GM04504 (cell line): ENCODE measurements at places on chromosomes 2 and 18.

DNA sequence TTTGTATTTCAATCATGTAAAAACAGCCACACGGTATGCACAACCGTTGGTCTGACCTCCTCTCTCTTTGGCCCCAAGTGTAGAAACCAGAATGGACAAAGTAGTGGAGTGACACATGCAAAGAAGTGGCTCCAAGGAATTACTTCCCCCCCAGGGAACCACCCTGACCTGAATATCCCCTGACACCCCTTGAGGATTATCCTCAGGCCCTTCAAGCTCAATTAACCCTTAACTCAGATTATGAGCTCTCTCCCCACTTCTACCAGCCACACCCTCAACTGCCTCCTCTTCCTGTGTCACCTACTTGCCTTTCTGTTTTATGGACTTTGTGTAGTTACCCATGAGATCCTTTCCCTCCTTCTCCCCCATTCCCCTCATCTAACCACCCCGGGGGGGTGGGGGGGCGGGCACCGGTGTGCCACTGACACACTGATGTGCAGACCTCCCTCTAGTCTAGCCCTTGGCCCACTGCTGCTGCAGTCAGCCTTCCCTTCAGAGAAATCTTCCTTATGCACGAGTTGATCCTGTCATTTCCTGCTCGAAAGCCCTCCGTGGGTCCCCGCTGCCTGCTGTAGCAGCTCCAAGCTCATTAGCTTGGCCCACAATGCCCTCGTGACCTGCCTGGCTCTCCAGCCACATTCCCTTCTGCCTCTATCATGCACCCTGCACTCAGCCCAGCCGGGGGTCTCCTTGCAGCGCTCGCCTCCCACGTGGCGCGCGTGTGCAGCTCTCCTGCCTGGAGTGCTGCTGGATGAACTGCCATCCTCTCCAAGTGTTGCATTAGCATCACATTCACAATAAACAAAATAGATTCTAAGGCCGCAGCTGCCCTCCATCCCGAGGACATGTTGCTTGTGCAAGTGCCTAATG is 40.1 kb upstream of the TMEM177 start:
- no peak for DNase-seq

GRCh38 chr2:228303960-228304359 is 122.5 kb upstream of the SPHKAP start:
- no peak for DNase-seq

- peak; percentile 28 for DNase-seq
Observed at GRCh38 chr2:25078170-25079049, 36.5 kb downstream of the EFR3B start.

DNA sequence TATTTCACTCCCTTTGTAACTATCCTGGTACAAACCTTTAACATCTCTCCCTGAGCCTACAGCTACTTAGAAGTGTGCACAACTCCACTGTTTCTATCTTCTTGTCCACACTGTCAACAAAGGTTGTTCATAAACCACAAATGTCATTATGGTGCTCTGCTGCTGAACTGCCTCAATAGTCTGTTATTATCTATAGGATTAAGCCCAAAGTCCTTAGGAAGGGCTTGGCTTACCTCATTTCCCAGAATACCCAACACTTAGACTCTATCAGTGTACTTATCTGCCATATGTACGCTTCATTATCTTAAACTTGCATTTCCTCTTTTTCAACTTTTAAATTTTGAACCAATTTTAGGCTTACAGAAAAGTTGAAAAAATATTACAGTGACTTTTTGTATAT is 94.2 kb downstream of the HNMT start:
- no peak for DNase-seq

- DNase-seq: no peak
Observed at GRCh38 chr2:196420143-196420542, 219.4 kb upstream of the CCDC150 start.

GRCh38 chr18:9531791-9532410 is 56.6 kb downstream of the RALBP1 start:
- DNase-seq: no peak
